ENCODE measurements at places on chromosomes 2 and 18.

DNA sequence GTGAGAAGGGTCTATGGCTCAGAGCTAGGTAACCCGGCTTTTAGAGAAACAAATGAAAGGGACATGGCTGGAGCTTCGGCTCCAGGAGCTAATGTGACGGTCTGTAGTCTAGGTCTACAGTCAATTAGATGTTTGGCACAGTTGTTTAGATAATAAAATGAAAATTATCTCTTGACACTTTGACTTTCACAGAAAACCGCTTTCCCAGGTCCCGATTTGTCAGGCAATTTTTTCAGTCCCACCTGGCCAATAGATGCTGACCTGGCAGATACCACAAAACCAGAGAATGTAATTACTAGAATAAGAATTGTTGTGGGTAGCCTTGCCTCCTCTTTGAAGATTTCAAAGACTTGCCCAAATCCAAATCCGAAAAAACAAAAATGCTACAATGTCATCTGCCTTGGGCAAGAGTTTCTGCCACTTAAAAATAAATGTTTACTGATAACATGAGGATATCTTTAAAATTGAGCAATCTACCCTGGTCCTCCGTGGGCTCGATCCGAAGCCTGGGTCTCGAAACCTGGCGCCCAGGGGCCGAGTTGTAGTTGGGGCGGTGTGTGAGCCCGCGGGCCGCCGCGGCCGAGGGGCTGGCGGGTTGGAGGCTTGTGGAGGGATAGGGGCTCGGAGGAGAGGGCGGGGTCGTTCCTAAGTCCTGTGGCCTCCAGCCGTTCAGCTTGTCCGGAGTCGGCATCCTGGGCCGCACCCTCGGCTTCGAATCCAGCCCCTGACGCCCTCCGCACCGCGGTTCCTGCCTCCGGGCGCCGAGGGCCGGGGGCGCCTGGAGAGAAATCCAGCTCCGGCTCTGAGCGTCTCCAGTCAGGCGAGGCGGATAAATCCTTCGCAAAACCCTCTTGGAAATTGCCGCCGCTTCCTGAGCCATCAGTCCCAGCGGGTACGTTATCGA lies 2.3 kb downstream of the EMX1 start:
- DNase-seq, result no peak

GRCh38 chr18:3448838-3449511 lies 997 bp upstream of the TGIF1 start:
- peak; percentile 87 for DNase-seq

DNA sequence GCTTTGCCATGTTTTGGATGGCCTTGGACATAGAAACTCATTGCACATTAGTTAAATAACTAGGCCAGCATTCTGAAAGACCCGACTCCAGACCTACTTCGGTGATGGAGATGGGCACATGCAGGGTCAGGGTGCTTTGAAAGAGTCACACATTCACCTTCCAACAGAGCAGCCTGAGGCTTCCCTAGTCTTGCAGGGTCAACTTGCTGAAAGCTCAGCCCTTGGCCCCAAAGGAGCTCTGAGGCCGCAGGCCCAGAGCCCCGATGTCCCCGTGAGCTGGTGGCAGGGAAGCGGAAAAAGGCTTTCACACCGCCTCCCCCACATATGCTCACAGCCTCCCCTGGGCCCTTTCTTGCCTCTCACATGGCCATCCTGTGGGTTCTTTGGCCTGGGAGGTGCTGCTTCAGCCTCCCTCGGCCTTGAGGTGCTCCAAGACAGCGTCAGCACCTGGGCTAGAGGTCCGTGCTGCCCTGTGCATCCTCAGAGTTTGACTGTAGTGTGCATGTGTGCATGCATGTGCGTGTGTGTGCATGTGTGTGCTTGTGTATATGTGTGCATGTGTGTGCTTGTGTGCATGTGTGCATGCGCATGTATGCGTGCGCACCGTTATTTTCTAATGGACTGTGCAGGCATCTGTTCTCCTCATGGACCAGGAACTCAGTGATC lies 21.6 kb downstream of the LDLRAD4 start:
- DNase-seq, result no peak

GRCh38 chr2:163264341-163264740 lies 425.8 kb upstream of the KCNH7 start:
- DNase-seq, result no peak

- no peak for DNase-seq
These were observed 600.1 kb upstream of the ZNF804A start for GRCh38 chr2:183998041-183998796.

- no peak for DNase-seq
These were observed 348.9 kb upstream of the RAB12 start for GRCh38 chr18:8260319-8260718.

DNA sequence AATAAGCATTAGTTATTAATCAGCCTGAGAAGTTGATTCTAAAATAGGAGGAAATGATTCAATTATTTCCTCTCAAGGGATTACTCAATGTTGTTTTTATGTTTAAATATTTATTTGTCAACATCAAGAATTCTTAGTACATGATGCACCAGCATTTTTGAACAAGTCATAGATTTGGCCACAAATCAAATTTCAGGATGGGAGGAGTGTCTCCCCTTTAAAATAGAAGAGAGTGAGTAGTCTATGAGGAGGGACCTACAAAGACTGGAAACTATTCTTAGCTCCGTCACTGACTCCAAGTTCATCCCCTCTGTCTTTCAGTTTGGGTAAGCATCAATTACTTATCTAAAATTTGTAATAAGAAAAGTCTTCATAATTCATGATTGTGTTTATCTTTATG lies 18.6 kb upstream of the IL18R1 start:
- no peak for DNase-seq

DNA sequence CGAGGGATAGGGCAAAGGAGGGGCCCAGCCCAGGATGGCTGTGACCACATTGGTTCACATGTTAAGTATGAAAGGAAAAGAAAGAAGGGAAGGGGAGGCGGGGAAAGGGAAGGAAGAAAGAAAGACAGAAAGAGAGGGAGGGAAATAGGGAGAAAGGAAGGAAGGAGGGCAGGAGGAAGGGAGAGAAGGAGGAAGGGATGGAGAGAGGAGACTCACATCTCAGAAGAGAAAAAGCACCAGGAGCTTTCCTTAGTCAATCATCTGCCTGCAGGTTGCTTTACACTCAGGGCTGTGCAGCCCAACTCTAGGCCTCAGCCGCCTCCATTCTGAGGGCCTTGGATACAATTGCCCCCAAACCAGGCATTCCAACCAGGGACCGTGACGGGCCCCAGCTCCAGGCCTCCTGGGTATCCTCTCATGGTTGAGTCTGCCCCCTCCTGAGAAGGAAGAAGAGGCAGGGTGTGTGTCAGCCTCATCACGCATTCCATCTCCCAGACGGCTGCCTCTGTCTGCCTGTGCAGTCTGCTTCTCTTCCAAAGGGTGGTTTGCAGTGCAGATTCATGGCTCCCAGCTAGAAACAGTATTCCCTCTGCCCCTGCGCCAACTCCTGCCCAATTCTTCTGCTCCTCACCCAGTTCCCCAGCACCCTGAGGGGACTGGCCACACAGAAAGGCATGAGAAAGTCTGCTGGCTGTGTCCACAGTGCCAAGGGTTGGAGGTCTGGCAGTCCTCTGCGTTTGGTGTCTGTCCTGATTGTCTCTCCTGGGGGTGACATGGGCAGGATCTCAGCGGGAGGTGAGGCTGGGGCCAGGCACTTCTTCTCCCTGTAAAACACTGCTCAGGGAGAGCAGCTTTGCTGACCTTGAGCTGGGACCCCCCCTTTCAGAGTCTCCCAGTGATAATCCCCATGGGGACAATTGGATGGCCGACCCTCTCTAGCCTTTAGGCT lies 163.3 kb downstream of the SMAD7 start:
- DNase-seq, result no peak

- DNase-seq, result no peak
These were observed 39.1 kb downstream of the ABCB11 start for GRCh38 chr2:168992026-168992425.

- no peak for DNase-seq
These were observed 165.7 kb upstream of the SLC14A2 start for GRCh38 chr18:45449418-45450227.

DNA sequence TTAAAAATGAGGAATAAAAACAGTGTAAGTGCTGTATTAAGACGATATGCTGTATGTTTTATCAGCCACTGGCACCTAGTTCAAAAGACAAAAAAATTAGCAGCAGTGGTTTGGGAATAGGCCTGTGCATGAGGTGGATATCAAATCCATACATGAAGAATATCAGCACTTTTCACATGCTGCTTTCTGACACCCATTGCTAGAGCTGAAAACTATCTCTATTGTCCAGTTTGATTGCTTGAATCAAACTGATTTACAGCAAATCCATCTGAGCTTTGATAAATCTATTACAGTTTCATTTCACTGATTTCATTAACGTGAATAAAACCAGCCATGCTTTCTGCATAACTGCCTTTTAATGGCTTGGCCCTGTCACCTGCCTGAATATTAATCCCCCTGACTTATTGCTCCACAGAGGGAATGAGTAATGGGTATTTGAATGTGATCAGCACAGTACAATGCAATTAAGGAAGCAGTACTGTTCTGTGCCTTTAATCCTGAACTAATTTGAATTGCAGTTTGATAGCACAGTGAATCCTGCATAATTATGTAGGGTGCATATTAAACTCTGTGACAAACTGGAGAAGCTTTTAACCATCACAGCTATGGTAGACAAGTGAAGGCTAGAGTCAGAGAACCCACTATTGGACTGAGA lies 154.0 kb downstream of the GPD2 start:
- no peak for DNase-seq

DNA sequence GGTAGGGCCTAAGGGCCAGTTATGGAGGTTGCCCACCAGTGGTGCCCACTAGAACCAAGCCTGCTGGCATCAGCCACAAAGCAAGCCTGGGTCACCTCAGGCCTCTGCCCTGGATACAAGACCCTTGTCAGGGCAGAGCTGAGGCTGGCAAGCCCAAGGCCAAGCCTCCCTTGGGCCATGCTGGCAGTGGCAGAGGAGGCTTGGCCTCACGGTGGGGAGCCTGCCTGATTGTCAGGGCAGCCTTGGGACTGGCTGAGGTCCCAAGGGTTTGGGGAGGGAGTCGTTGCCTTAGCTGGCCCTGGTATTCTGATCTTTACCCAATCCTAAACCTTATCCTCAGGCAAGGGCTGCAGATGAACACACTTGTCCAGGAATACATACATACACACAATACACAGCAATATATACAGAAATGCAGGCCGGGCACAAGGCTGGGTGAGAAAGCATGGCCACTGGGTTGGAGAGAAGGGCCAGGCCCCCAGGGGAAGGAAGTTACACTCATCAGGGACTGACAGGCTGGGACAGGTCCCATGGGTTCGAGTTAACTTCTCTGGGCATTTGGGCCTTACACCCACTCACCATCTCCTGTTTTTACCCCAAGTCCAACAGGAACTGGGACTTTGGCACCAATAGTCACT lies 21.0 kb downstream of the CCT7 start:
- no peak for DNase-seq

DNA sequence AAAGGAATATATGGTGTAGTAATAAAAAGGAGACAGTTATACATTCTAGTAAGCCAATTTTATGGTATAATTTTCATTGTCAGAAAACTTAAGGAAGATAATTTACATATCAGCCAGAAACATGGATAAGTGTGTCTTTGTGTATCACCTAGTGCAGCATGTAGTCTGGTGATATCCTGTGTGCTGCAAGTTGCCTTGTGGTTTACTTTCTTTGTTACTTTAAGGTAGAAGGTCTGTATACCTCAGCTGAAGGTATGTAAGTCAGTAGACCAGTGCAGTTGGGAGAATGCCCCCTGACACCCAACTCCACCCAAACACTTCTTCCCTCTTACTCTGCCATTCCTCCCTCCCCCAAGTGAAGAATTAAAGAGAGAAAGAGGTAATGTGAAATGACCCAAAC lies 11.0 kb downstream of the GORASP2 start:
- no peak for DNase-seq

GRCh38 chr2:38079116-38080052 lies 3.4 kb upstream of the CYP1B1 start:
- no peak for DNase-seq

DNA sequence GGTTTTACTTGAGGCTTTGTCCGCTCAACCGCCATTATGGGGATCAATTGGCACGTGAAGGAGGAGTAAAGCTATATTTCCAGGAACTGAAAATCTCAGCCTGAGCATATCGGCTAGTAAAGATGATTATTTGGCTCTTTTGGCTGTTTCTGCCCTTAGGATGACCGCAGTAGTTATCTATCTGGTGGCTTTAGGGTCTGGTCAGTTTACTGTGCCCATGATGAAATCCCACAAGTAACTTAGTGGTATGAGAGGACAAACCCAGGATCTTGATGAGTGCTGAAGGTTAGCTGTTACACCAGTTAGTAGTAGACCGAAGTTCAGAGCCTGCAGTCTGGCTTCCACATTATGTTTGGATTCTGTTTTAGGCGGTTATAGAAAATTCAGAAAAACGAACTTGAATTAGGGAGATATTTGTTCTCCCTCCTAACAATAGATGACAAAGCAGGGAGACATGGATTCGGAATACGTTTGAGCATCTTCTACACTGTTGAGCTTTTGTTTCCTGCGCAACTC lies 1.2 kb downstream of the MAT2A start:
- DNase-seq, result no peak

- DNase-seq, result no peak
These were observed 196.9 kb downstream of the C1D start for GRCh38 chr2:67865917-67866316.

DNA sequence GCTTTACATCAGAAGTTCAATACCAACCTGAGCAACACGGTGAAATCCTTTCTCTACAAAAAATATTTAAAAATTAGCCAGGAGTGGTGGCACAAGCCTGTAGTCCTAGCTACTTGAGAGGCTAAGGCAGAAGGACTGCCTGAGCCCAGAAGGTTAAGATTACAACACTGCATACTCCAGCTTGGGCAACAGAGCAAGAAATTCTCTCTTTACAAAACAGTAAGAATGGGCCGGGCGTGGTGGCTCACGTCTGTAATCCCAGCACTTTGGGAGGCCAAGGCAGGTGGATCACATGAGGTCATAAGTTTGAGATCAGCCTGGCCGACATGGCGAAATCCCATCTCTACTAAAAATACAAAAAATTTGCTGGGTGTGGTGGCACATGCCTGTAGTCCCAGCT lies 113.2 kb downstream of the USP34 start:
- no peak for DNase-seq

- DNase-seq, result peak; percentile 63
These were observed 14.2 kb downstream of the SIGLEC15 start for GRCh38 chr18:45839414-45840395.

DNA sequence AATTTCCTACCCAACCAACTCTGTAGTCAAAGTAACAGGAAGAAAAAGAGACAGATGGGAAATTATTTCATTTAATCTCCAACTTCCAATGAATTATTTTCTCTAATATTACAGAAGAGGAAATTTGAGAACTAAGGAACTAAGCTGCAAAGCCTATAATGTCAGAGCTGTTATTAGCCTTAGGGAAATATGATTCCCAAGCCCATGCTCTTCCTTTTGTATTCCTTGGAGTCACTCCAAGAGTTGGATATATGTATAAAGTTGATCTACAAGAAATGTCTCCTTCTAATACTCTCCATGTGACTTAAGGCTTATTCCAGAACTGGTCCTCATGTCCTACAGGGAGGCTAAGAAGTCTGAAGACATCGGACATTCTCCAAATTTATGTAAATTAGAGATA lies 31.6 kb upstream of the VWC2L start:
- no peak for DNase-seq

DNA sequence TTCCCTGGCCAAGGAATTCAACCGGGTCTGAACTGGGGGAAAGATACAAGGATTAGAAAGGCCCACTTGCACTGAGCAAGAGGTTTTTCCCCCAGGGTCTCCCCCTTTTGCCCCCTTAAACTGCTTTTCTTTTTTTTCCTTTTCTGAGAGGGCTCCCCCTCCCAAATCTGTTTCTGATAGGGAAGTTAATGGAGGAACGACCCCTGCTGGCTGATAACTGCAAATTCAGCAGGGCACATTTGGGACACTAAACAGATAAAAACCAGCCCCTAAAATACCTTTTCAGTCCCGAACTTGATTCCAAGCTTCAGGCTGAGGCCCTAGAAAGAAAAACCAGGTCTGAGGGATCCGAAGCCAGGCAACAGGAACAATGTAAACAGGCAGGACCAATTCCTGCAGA lies 1012.4 kb upstream of the CRIM1 start:
- no peak for DNase-seq
